ENCODE measurements at places on chromosomes 11 and 22. TPM values are rescaled to one million over a fixed set of nuclear protein-coding genes. Genes with fewer than 3 reads are reported as not detected.

The LDHAL6A gene
- total RNA-seq, result not detected

The CALCA gene
- not detected for total RNA-seq

The C1QTNF5 gene
- total RNA-seq, result 9.1 TPM

The CLCF1 gene
- 16.1 TPM for total RNA-seq

DNA sequence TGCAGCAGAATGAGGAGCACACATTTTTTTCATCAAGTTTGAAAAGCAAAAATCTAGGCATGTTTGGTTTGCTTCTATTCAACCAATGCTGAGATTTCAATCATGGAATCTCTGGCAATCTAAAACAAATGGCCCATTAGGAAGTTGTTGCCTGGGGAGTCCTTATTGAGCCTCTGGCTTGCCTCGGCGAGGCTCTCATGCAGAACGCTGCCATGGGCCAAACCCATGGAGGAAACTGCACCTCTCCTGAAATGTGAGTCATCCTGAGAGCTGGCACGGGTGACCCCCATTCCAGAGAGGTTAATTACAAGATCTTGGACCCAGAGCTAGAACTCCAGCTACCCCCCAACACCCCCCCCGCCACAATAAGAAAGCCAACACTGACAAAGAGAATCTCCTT is 80.7 kb downstream of the MN1 start:
- DNase-seq, result no peak

DNA sequence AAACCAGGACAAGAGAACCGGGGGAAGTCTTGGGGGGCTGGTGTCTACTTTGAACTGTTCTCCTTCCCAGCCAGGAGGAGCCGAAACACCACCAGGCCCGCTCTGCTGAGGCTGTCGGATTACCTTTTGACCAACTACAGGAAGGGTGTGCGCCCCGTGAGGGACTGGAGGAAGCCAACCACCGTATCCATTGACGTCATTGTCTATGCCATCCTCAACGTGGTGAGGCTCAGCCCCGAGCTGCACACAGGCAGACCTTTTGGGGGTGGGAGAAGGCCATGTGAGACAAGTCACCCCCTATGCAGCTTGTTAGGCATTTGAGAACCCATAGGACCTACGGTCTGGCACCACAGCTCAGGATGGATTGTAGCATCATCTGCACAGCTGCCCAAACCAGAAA is 2.8 kb downstream of the HTR3A start:
- no peak for DNase-seq

GRCh38 chr11:75706260-75706729 is 11.3 kb upstream of the MOGAT2 start:
- peak; percentile 51 for DNase-seq

DNA sequence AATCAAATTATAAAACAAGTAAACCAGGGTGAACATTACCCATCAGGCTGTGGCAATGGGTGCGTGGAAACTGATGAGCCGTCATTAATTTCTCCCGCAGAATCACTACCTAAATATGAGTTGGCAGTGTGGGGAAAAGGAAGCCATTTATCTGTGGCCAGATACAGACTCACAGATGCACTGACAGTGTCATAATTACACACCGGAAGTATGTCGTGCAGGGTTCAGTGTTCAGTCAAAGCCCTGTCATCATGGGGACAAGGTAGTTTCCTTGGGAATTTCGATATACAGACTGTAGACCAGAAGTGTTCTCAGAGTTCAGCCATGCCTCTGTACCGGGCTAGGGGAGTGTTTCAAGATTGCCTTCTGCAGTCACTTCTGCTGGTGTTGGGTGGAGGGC is 119.2 kb upstream of the SEZ6L start:
- no peak for DNase-seq

GRCh38 chr11:80638296-80638695 is 1197.5 kb upstream of the TENM4 start:
- no peak for DNase-seq

- DNase-seq, result no peak
Measured at GRCh38 chr11:44359162-44359561, 49.2 kb upstream of the ALX4 start.
